Left colon (tissue), 2 donors: ENCODE measurements at places on chromosomes 12 and 14.

- DNase-seq = no peak
Observed at GRCh38 chr12:104547235-104547634, 90.5 kb downstream of the CHST11 start.

- DNase-seq = no peak
Observed at GRCh38 chr12:96170328-96170727, 23.8 kb upstream of the ELK3 start.

- no peak for DNase-seq
Observed at GRCh38 chr12:107431942-107432341, 253.7 kb upstream of the PWP1 start.

DNA sequence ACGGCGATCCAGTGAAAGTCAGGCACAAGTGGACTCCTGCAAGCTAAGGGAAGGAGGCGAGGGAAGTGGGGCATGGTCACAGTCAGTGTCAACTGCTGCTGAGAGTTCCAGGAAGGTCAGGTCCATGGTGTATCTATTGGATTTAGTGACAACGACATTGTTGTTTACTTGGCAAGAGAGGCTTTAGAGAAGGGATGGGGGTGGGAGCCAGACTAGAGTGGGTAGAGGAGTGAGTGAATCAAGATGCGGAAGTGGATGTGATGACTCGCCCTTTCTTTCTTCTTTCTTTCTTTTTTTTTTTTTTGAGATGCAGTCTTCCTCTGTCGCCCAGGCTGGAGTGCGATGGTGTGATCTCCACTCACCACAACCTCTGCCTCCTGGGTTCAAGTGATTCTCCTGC, 12.5 kb downstream of the P2RX7 start:
- no peak for DNase-seq

- no peak for DNase-seq
Observed at GRCh38 chr14:68633131-68633991, 159.5 kb downstream of the ZFP36L1 start.

GRCh38 chr12:56800221-56800620, 37.1 kb downstream of the HSD17B6 start:
- DNase-seq = no peak

DNA sequence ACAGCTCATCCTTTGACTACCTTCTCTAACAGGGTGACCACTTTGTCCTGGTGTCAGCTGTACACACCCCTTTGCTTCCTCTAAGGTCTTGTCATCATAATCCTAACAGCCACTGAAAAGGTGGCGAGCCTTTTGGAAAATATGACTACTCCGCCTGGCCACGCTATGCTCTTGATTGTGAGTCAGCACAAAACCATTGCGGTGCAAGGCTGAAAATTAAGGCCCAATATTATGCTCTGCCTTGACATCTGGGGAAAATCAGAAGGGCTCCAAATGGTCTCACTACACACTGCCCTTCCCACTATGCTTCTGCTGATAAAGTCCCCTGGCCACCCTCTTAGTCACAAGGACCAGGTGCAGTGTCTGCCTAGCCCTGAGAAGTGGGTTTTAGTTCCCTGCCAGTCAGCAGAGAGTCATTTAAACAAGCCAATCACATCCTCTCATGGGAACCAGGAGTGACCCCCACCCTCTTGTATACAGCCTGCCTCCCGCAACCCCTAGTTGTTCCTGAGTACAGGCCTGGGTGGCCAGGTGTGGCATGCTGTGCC, 34.3 kb downstream of the FGD6 start:
- no peak for DNase-seq

DNA sequence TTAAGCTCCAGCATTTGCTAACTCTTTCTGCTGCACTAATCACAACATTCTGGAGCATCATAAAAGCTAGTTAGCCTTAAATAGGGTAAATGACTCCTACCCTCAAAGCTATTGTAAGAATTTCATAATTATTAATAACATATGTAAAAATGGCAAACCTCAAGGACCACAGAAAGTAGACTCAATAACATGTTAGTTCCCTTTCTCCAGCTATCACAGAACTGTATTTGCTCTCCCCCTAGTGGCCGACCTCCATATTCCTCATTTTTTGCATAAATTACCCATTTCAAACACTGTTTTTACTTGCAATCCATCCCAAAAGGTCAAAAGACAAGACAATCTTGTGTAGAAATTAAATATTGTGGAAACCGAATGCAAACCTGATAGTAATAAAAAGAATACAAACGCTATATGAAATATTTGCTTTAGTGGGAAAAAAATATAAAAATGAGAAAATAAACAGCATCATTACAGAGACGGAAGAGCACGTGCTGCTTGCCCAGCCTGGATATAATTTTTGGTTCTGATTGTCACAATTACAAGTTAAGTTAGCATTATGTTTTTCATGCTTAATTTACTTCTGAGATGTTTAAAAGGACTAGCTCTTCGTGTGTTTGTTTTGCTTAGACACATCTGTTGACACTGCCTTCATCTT, 97.9 kb downstream of the RERGL start:
- DNase-seq = no peak

DNA sequence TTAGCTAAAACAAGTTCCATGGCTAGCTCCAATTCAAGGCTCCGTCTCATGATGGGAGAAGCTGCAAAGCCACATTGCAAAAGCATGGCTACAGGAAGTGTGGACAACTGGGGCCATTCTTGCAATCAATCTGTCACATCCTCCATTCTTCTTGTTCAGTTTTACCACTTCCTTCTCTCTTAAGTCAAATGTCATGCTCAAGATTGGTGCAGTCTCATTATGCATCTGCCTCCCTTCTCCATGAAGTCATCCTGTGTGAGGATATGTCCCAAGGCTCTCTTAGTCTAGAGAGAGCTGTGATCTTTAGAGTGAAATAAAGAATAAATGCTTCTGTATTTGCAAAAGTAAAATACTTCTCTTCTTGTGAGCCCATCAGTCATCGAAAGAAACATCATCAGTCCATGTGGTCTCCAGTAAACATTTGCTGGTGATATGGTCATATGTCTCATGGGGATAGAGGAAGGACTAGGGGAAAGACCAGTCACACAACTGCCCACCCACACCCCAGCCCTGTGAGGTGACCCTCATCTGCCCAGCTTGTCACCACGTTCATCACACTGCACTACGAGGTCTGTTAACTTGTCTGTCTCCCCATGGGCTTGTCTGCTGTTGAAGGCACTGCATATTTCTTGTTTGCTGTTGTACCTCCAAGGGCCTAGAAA, 303.0 kb downstream of the NUAK1 start:
- no peak for DNase-seq

DNA sequence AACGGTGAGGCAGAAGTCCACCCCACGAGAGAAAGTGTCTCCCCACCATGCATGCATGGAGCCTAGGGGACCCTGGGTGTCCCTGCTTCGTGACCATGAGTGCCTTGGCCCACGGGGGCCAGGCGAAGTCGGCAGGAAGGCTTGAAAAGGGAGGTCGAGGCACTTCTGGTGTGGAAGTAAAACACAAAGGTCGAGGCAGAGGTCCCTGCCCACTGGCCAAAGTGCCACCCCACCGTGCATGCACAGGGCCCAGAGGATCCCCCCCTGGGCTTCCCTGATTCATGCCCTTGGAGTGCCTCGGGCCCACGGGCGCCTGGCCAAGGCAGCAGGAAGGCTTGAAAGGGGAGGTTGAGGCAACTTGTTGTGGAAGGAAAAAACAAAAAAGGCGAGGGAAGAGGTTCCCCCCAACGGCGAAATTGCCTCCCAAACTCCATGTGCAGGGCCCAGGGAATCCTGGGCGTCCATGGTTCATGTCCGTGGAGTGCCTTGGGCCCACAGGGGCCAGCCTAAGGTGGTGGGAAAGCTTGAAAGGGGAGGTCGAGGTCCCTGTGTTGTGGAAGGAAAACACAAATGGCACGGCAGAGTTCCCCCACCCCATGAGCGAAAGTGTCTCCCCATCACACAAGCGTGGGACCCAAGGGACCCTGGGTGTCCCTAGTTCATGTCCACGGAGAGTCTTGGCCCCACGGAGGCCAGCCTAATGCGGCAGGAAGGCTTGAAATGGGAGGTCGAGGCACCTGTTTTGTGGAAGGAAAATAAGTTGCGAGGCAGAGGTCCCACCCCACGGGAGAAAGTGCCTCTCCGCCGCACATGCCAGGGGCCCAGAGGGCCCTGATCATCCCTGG, 372.1 kb downstream of the ALG10 start:
- no peak for DNase-seq

- no peak for DNase-seq
Observed at GRCh38 chr14:32941668-32942065, 3.0 kb downstream of the NPAS3 start.

- no peak for DNase-seq
Observed at GRCh38 chr12:94942663-94943062, 60.8 kb downstream of the NDUFA12 start.

DNA sequence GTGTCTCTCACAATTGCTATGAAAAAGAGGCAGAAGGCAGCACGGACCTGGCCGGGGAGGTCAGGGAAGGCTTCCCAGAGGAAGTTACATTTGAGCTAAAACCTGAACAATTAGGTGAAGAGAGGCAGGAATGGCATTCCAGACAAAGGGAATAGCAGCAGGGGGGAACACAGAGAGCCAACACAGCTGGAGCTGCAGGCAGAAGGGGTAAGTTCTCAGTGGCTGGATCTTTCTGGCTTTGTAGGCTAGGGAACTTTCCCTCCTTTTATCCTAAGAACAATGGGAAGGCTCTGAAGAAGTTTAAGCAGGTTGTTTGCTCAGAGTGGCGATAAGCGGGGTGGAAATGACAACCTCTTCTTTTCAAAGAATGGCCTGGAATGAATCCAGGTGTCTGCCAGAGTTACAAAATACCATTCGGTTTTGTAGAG, 100.0 kb downstream of the PRIMA1 start:
- no peak for DNase-seq

DNA sequence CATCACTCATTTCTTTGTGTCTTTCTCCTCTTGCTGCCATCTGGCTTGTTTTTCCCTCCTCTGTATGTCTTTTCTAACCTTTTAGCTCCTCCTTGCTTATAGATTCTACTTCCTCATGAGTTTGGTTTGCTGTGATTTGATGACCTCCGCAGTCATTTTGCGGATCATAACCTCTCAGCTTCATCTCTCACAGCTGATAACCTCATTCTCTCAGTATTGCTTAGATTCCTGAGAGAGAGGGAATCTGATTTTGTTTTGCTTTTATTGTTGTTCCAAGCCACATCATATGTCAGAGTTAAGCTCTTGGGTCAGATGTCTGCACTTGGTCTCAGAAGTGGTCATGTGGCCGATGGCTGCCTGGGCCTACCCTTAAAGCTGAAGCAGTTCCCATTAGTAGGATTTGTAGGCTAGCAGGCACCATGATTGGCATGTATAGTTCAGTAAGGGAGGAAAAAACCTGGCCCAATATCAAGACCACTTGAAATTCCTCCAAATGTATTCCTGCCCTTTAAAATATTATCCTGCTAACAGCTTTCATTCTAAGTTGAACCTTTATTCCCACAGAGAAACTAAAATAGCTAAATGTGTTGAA, 13.5 kb downstream of the ZNF664 start:
- no peak for DNase-seq

DNA sequence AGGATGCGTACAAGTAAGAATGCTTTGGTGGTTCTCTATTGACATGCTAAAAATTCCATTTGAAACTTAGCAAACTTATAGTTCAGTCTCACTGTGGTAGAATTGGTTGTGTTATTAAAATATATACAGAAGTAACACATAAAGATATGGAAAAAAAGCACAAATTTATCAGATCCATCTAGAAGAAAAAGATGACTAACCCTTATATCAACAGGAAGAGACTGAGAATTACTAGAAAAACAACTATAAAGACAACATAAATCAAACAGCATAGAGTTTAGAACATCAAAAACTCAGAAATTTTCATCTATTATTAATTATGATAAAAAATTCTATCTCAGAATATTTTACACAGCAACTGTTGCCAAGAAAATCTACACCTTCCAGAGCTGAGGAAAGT, 491.0 kb downstream of the ETNK1 start:
- DNase-seq = no peak

DNA sequence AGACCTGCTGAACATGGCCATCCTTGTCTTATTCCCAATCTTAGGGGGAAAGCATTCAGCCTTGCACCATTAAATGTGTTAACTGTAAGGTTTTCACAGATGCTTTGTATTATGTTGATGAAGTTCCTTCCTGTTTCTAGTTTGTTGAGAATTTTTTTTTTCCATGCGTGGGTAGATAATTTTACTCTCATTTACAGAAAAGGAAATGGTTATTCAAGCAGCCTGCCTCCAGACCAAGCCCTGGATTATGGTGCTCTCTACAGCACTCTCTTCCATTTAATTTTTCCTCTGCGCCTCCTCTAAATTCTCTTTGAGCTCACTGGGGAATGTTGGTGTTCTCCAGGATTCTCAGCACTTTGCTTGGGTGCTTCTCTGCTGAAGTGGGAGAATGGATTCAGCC, 179.3 kb upstream of the PZP start:
- no peak for DNase-seq

DNA sequence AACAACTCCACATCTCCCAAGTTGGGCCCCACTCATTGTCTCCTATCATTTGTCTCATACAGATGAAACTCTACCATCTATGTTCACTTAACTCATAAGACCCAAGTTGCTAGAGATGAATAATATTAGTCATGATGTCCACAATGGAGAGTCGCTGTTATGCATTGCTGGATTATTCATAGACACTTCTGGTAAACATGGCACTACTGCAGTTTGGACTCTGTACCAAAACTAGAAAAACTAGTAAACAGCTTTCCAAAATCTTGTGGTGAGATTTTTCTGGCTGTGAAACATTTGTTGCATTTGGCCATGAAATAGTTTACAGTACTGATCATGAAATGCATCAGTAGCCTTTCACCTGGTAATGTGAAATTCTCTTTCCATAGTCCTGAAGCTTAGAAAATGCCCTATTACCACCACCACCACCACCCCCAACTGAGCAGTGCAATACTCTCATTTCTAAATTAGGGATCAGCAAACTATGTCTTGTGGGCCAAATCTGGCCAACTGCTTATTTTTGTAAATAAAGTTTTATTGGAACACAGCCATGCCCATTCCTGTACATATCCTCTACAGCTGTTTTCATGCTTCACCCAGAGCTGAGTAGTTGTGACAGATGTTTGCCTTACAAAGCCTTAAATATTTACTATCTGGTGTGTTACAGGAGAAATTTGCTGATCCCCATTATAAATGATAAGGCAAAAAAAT, 236.5 kb downstream of the DPF3 start:
- DNase-seq = no peak

- DNase-seq = no peak
Observed at GRCh38 chr12:129762436-129762835, 141.4 kb downstream of the TMEM132D start.

GRCh38 chr12:97940629-97941028, 478.0 kb downstream of the RMST start:
- DNase-seq = no peak

DNA sequence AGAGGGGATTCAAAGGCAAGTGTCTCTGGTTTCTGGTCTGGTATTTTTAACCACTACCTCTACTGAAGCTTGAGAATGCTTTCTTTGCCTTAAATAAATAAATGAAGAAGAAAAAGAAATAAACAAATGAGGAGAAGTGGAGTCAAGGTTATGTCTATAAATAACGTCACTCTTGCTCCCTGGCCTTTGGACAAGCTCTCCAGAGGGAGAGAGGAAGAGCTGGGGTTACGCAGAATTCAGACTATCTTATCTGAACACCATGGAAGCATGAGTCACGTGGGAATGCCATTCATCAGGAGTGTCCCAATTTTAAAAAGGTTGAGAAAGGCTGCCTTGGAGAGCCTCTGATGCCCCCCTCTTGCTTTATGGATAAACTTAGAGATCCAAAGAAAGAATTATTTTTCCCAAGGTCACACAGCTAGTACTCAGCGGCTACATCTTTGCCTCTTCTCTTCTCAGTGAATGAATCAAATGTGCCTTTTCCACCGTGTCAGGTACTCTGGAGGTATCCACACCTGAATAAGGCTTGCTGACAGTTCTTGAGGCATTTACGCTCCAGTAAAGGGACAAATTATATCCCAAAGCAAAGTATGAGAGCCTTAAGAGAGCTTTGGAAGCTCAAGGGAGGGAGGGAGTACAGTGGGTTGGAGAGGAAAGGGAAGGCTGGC, 12.9 kb upstream of the MSI1 start:
- DNase-seq = no peak
